Femur (tissue), 1 donor: ENCODE measurements at places on chromosomes 4 and X.

GRCh38 chrX:153365670-153366069 is 31.7 kb downstream of the ZNF275 start:
- DNase-seq = no peak

DNA sequence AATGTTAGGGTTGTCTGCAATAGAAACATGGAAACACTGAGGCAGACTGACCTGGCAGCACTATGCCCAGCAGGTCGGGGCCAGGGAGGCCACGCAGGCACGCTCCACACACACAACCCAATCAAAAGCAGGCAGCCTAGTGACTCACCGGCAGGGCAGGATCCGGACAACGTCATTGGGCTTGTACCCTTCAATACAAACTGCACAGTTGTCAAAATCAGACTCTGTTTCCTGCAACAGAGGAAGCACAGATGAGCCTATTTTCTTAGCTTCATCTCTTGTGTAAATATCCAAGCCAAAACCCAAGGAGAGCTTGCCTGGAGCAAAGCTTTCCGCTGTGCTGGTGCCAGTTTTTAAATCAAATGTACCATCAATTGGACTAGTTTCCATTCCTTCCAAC is 185.8 kb downstream of the RNF150 start:
- no peak for DNase-seq

DNA sequence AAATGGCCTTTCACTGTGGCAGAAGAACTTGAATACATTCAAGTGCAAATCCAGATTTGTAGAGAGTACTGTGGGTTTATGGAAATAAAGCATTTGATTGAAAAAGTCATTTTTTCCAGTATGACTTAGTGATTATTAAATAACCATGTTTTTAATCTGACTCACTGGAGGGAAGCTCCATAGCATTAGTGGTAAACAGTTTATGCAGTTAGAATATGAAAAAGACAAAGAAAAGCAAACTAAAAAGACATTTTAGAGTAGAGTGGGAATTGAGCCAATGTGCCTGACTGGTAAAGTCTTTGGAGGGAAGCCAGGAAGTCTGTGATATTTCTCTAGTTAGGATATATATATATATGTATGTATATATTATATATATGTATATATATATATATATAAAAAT is 53.4 kb downstream of the FAT4 start:
- DNase-seq = no peak

DNA sequence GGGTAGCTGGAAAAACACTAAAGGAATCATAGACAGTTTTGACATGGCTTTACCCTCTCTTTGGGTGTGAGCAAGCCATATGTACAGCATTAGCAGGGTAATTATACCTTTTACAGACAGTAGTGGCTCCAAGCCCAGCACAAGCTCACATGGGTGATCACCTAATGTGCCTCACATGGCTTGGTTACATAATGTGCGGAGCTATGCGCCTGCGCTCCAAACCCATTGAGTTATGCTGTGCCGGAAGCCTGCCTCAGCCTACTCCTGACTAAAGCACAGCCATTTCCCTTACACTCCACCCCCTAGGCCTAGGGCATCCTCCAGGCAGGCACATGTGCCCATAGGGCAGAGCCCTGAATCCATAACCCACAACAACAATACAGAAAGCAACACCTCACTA is 6.5 kb upstream of the TSPAN5 start:
- DNase-seq = no peak

DNA sequence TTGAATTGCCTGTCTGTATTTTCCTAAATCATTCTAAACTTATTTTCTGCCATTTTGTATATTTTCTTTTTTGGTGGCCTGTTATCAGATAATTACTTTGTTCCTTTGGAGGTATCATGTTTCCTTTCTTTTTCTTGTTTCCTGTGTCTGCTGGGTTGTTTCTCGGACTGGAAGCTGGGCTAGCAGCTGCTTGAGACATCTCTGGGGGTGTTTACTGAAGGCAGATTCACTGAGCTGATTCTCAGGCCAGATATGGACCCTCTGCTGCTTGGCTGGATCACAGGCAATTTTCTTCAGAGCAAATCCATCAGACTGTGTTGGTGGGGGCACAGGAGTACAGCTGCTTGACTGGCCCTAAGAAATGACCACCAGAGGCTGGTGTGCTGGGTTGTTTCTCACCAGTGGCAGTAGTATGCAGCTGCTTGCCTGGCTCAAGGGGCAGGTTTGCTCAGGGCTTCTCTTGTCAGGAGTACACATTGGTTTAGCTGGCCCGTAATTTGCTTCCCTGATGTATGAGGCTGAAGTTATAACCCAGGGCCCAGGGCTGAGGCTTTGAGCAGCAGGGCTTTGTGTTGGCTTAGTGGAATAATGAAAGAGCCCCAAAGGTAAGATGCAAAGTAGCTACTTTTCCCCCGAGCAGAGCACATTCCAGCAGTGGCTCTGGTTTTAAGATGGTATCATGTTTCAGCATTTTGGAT is 680.6 kb downstream of the TECRL start:
- DNase-seq = no peak

DNA sequence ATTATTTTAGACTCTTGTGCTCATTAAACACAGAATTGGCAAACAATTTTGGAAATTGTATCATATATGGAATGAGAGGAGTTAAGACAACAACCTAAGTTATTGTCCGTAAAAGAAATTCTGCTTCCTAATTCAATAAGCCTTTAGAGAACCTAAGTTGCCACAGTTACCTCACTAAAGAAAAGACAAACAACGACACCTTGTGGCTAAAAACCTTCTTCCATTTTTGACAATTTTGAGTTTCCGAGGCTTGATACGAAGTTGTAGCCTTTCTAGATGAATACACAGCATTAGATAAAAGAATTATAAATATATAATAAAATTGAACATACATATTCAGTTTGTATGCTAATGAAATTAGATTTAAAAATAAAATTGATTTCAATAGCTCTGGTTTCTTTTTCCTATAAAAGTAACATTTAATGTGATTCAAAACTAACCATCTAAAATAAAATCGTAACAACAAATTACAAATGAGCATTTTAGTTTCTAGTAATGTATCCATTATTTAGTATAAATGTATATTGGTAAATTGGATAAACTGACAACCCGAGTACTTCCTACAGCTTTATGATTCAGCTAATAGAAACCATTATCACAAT is 275.1 kb downstream of the GPM6A start:
- no peak for DNase-seq

DNA sequence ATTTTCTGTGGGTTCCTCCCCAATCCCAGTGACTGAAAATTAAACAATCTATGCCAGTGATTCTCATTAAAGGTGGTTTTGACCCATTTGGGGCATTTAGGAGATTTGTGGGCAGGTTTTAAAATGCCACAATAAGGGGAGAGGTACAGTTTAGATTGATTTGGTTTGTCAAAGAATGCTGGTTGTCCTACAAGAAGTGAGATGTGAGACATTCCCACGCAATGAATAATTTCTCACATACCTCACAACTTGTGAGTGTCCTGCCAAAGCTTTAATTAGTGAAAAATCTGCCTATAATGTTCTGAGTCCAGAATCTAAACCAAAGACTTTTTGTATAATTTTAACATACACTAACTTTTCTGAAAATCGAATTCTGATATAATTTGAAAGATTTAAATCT is 199.4 kb downstream of the MAPK10 start:
- DNase-seq = no peak

DNA sequence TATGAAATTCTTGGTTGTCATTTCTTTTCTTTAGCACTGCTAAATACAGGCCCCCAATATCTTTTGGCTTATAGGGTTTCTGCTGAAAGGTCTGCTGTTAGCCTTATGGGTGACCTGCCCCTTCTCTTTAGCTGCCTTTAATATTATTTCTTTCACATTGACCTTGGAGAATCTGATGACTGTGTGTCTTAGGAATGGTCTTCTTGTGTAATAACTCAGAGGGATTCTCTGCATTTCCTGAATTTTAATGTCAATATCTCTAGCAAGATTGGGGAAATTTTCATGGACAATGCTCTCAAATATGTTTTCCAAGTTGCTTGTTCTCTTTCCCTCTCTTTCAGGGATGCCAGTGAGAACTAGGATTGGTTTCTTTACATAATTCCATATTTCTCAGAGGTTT is 292.4 kb downstream of the SLC7A11 start:
- no peak for DNase-seq

GRCh38 chr4:122762520-122762919 is 30.0 kb downstream of the BBS12 start:
- DNase-seq = no peak

- no peak for DNase-seq
Observed at GRCh38 chr4:96912716-96913115, 1072.8 kb downstream of the PDHA2 start.

DNA sequence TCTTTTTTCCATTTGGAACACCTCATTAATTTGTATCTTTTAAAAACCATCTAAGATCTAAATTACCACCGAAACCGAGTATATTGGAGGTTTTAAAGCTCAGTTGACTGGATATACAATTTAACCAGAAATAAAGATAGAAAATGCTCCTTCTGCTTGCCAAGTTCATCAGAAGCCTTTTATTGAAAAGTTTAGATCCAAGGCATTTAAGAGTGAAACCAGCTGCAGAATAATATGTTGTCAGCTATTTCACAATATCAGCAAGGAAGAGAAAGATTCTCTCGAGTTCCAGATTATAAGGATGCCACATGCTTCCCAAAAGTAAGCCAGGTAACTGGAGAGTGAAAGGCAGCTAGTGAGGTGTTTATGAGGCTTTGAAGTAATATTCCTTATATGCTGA is 217.4 kb downstream of the DCTD start:
- no peak for DNase-seq

GRCh38 chr4:152309418-152309817 is 226.5 kb downstream of the FBXW7 start:
- no peak for DNase-seq

DNA sequence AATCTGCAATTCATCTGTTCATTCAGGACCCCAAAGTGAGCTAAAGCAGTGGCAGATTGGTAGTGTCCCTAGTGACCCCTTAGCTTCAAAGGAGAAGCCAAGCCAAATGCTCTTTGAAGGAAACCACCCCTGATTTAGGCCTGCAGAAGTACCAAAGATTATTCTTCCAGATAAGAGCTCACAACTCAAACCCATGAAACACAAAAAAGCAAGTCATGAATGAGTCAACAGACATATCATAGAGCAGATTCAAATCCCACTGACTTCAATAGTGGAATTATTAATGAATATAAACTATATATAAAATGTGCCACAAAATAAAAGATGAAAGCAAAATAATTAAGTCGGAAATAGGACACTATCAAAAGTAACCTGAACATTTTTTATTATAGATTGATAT is 197.6 kb downstream of the SCFD2 start:
- DNase-seq = no peak

DNA sequence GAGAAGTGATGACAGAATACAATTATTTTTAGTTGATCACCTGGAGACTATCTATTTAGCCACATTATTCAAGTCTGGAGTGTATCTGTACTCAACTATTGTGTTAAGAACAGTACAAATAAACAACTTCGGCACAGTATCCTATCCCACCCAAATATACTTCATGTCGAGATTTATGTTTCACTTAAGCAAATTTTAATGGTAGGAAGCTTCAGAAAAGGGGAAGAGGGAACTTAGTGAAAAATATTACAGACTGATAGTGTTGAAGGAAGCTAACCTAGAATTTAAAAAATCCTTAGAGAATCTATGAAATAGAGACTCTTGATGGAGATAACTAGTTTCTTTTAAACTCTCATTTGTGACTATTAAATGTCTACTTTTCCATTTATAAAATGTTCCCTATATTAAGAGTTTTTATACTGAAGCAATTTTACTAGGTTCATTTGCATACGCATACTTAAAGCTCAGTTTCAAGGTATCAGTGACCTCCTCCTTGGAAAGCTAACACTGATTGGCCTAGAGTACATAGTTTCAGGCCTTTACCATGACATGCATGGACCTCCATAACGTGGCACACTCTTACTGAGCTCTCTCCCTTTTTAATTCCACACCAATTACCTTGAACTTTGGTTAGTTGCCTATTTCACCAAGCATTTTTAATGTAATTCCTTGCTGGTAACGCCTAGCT is 197.7 kb downstream of the CAMK2D start:
- no peak for DNase-seq

DNA sequence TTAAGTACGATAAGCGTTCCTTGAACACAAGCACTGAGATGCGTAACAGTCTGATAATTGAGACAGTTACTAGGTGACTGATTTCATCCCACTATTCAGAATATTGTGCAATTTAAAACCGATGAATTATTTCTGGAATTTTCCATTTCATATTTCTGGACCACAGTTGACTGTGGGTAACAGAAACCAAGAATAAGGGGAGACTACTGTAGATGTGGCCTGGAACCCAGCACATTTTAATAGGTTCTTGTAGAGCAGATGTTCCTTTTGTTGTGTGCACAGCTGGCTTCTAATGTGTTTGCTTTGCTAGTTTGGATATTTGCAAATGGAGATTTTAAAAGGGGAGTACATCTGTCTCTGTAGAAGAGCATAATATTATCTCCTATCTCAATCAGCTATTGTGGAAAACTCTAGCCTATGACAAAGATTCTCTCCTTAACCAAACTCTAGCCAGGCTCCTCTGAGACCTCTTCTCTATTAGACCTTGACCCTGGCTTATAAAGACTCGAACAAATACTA is 16.4 kb downstream of the NAAA start:
- no peak for DNase-seq

DNA sequence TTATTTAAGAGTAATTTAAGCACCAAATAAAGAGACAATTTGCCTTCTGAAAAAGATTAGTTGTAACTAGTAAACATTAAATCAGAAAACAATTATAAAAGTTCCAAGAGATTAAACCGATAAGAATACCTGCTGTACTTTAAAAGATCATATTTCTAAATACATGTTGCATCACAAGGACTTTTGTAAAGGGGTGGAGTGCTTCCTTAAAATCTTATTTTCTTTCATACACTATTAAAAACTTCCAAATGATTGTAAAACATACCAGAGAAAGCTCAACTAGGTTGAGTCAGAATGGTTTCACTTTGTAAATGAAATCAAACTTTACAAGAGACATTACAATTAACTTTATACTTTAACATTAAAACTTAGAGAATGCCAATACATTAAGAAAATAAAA is 41.8 kb downstream of the ACSL4 start:
- no peak for DNase-seq

- DNase-seq = no peak
Observed at GRCh38 chr4:176187624-176188023, 7.8 kb downstream of the SPATA4 start.

- DNase-seq = peak; percentile 86
Observed at GRCh38 chr4:86033171-86033570, 326.7 kb downstream of the MAPK10 start.

DNA sequence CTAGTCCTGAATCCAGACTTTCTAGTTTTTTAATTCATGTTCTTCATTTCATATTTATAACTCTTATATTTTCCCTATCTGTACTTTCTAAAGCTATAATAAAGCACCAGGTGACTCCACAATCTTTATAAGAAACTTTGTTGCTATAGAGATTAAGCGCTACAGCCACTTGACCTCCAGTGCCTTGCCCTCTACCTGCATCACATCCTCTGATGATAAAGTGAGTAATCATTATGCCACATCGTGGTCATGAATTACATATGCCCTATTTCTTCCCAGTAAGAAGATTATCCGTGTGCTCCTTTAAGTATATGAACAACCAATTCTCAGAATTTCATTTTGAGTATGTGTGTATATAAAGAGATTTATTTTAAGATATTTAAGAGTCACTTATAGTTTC is 6.8 kb upstream of the DYNLT3 start:
- DNase-seq = no peak
